ENCODE measurements at places on chromosomes 2 and 18.

- no peak for DNase-seq
Measured at GRCh38 chr2:186697536-186697935, 3.7 kb downstream of the FAM171B start.

DNA sequence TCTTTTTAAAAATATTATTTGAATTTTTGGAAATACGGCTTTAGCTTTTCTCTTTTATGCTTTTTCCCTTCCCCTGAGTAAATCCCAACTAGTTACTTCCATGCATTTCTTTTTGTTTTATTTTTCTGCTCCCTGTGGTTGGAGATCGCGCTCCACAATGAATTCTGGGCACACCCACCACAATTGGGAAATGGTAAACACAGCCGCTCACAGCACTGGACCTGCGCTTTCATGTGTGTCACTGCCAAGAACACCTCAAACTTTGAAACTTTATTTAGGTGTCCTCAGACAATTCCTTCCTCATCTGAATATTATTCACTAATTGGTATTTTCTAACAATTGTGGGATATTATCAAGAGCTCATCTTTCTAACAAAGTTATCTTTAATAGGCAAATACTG is 82.8 kb upstream of the TMEM18 start:
- no peak for DNase-seq

GRCh38 chr2:172735582-172736423 is at the start of gene RAPGEF4:
TSS of gene RAPGEF4 (plus strand) at chr2:172735845. CDS start at chr2:172735984, 139 bp downstream.
- peak; percentile 57 for DNase-seq

DNA sequence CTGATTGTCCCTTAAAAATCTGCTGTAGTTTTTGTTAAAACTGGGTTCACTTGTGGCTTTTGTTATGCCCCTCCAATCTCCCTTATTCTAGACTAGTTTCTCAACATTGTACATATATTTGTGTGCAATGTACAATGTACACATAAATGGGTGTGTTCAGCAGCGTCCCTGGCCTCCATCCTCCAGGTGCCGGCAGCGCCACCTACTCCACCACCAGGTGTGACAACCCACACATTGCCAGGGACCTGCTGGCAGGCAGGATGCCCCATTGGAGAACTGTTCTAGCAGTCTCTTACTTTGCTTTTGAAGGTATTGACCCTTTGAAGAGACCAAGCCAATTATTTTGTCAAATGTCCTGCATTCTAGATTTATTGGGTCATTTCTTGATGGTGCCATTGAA is 75.4 kb downstream of the SH3RF3 start:
- no peak for DNase-seq

DNA sequence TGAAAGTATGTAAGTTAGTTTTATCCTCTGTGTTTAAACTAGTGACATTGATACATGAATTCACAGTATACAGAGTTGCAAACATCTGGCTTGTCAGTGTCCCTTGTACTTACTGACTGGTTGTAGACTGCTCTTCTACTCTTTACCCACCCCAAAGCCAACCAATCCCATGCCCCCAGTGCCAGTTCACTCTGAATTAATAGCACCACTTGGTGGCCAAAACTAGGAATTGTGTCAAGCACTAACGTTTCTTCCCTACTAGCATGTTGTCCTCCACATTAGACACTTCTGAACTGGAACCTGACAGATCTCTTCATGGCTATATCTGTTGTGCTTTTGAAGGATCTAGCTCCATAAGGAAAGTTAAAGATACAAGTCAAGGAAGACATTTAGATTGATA is 27.2 kb upstream of the OTX1 start:
- peak; percentile 68 for DNase-seq

- no peak for DNase-seq
Measured at GRCh38 chr2:181892799-181893435, 1.4 kb downstream of the ITPRID2 start.
